ENCODE measurements at places on chromosomes 11 and 22.

GRCh38 chr11:11157185-11157584 is 195.9 kb downstream of the CSNK2A3 start:
- peaks cover 9% of the 10 kb centered on the region for H3K4me1 ChIP-seq
- no peak overlapping the region for H3K27ac ChIP-seq
- H3K36me3 ChIP-seq = peaks cover 1% of the 10 kb centered on the region
- peak; percentile 54 for DNase-seq

GRCh38 chr11:120858740-120859139 is 165.2 kb upstream of the TBCEL start:
- no peak overlapping the region for H3K4me3 ChIP-seq
- no peak for DNase-seq
- H3K36me3 ChIP-seq = no peaks in the 10 kb centered on the region
- H3K27me3 ChIP-seq = no peaks in the 10 kb centered on the region
- no peak overlapping the region for H3K27ac ChIP-seq
- no peaks in the 10 kb centered on the region for H3K4me1 ChIP-seq

DNA sequence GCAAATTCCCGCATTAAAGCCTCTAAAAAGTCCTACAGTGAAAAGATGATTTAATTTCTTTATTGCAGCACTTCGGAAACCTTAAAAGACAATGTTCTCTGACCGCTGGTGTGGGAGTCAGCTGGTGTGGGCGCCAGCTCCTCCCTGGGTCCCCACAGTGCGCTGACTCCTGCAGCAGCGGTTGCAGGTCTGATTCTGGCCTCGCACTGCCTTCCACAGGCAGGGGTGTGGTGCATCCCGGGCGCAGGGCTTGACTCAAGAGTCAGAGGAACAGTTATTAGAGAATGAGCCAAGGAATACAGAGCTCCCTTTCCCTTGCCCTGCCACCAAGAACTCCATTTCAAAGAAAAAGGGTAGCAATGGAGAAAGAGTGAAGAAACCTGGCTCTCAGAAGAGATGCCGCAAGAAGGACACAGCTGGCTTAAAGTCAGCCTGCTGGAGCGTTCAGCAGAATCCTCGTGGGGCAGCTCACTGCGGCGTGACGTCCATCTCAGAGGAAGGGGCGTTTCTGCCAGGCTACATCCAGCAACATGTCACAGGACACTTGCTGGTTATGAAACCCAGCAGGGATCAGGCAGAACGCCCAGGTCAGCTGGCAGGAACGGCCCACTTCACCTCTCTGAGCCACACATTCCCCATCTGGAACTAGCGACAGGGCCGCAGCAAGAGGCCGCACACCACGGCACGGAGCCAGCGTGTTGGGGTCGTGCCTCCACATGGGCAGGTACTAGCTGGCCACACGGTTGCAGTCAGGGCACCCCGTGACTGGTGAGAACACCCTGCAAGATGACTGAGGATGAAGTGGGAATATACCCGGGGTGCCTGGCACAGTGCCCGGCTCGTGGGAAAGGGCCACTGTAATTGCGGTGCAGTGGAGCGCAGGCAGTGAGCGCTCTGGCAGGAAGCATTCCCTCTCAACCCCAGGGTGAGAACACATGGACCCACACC is 18.1 kb upstream of the EFCAB6 start:
- H3K27ac ChIP-seq = no peak overlapping the region
- no peak overlapping the region for H3K4me3 ChIP-seq
- no peaks in the 10 kb centered on the region for H3K36me3 ChIP-seq
- no peaks in the 10 kb centered on the region for H3K4me1 ChIP-seq

DNA sequence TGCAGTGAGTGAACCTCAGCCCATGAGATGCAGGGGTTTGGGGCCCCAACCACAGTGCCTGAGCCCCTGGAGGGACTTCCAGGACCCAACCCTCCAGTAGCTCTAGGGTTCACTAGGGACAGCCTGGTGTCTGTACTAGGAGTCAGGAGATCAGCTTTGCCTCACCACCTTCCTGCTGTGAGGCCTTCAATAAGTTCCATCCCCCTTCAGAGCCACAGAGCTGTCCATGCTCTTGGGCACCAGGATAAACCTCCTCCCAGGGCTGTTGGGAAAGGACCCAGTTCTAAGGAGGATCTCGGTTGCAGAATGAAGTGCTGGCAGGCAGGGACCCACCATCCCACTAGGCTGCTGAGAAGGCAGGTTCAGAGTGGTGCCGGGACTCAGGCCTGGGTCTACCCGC is 9.7 kb downstream of the ARHGEF17 start:
- H3K36me3 ChIP-seq = no peaks in the 10 kb centered on the region
- H3K4me1 ChIP-seq = peaks cover 18% of the 10 kb centered on the region
- peaks cover 3% of the 10 kb centered on the region for H3K27me3 ChIP-seq
- H3K4me3 ChIP-seq = no peak overlapping the region
- H3K27ac ChIP-seq = no peak overlapping the region

GRCh38 chr11:43833657-43834073 is 47.0 kb upstream of the ALKBH3 start:
- H3K4me3 ChIP-seq = no peak overlapping the region
- no peak overlapping the region for H3K27ac ChIP-seq
- DNase-seq = no peak
- no peaks in the 10 kb centered on the region for H3K27me3 ChIP-seq

Data from activated CD8-positive, alpha-beta memory T cell treated with anti-CD3 and anti-CD28 coated beads, Interleukin-2, amount 10 ng/mL, durations not matched to agents 7 days and 5 days (primary cell).